ENCODE measurements at places on chromosomes 13 and 19.

DNA sequence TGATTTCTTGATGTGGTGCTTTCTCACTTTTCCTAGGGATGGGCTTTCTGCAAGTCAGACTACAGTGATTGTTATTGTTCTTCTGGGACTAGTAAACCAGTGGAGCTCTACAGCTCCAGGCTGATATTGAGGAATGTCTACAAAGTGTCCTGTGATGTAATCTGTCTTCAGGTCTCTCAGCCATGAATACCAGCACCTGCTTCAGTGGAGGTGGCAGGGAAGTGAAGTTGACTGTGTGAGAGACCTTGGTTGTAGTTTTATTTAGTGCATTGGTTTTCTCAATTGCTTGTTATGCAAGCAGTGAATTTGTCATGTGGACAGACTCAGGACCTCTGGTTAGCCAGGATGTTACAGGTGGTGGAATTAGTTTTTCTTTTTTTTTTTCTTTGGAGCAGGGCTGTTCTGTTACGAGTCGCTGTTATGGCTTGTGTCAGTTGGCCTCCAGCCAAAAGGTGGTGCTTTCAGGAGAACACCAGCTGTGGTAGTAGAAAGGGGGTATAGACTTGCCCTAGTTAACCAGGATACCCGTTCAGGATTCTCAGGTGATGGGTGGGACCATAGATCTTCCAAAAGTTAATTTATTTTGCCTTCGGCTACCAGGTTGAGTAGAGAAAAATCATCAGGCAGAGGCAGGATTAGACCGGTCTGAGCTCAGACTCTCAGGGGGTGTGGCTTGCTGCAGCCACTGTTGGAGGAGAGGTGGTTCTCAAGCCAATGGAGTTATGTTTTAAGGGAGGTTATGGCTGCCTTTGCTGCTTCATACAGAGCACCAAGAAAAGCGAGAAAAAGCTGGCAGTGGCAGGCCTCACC, 11.9 kb upstream of the ZNF675 start:
- no peak for DNase-seq

DNA sequence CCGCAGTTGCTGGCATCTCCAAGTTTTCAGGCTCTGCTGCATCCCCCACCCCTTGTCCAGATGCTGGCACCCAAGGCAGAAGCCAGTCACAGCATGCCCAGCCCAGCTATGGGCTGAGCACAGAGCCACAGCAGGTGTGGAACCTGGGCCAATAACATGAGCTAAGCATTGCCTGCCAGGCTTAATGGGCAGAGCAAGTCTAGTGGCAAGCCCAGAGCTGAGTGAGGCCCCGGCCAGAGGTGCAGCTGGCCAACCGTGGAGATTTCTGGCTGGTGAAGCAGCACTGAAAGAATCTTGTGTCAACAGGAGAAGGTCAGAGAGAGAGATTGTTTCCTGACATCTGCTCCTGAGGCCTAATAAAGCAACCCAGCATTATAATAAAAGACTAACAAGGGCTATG, 111.0 kb downstream of the B3GLCT start:
- no peak for DNase-seq

DNA sequence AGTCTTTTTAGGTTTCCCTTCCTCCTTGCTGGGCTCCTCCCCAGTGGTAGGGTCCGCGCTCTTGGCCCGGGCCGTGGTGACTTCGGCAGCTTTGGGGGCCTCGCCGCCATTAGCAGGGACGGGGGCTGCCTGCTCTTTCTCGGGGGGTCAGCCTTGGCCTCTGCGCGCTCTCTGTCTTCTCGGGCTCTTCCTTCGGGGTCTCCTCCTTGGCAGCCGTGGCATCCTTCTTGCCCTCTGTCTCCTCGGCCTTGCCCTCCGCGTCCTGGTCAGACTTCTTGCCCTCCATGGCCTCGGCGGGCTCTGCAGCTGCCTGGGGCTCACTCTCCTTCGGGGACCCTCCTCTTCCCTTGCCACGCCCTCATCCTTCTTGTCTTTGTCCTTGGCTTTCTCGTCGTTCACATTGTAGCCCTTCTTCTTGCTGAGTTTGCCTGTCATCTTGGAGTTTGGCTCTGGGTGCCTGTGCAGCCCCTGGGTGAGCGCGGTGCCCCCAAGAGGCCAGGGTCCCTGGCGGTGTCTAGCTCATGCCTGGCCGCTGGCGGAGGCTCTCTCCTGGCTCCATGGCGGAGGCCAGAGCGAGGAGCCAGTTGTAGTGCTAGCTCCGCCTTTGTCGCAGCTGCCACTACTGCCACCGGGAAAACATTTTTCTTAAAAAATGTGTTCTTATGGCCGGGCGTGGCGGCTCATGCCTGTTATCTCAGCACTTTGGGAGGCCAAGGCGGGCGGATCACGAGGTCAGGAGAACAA, 283.0 kb upstream of the SGCG start:
- no peak for DNase-seq

DNA sequence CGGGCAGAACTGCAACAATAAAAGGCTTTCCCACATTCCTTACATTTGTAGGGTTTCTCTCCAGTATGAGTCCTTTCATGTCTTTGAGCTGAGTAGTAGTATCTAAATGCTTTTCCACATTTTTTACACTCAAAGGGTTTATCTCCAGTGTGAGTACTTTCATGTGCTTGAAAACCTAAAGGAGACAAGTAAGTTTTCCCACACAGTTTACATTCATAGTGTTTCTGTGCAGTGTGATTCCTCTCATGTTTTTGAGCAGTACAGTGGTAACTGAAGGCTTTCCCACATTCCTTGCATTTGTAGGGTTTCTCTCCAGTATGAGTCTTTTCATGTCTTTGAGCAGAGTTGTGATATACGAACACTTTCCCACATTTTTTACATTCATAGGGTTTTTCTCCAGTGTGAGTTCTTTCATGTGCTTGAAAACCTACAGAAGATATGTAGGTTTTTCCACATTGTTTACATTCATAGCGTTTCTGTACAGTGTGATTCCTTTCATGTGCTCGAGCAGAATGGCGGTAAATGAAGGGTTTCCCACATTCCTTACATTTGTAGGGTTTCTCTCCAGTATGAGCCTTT, 47.0 kb downstream of the ZNF44 start:
- no peak for DNase-seq

DNA sequence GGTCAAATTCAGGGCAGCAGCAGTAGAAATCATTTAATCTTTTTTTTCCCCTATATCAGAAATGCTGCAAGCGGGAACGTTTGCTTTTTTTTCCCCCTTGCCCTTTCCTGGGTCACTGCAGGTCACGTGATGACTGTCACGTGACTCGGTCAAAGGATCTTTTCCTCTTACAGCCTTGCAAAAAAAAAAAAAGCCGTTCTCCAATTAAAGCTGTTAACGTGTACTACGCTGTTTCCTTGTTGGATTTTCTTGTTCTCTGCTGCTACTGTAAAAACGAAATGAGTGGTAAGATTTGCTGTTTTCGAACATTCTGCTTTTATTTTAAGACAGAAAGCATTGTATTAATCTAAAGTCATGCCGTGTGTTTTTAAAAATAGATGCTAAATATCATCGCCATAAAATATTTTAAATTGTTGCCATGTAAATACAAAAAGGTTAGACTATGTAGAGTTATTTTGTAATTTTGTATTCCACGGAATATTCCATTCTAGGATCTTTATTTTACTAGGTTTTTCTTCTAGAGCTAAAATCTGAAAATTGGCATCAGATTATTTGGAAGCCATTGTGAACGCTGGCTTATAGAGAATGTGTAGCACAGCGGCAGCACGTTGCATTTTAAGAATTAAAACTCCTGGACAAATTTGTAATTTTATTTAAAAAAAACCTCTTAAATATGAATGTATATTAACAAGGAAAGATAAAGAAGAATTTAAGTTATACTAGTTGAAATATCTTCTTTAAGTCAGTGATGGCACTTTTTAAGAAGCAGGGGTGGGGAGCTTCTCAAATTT, 109.8 kb upstream of the MLNR start:
- DNase-seq: peak; percentile 89

GRCh38 chr13:109990296-109990695, 203.9 kb upstream of the IRS2 start:
- no peak for DNase-seq

DNA sequence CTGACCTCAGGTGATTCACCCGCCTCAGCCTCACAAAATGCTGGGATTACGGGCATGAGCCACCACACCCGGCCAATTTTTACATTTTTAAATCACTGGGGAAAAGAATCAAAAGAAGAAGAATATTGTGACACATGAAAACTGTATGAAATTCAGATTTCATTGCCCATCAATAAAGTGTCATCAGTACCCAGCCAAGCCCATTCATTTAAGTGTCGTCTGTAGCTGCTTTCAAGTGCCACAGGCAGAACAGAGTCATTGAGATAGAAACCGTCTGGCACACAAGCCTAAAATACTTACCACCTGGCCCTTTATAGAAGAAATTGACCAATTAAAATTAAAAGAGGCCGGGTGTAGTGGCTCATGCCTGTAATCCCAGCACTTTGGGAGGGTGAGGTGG, 15.3 kb downstream of the COLGALT1 start:
- no peak for DNase-seq

GRCh38 chr13:79866436-79866835, 385.5 kb downstream of the NDFIP2 start:
- no peak for DNase-seq

DNA sequence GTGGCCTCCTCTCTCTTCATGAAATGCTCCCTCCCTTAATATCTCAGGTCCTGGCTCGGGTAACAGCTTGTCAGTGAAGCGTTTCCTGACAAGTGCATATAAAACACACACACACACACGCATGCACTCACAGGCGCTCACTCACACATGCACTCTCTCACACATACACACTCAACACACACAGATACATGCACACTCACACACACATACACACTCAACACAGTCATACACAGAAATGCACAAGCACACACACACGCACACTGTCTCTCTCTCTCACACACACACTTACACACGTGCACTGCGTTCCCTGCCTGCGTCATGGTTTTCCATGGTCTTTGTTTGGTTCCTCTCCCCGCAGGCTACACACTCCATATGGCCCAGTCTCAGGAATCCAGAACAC, 344.1 kb downstream of the UQCRFS1 start:
- no peak for DNase-seq

- DNase-seq: no peak
Measured at GRCh38 chr13:89372193-89372592, 1701.0 kb downstream of the SLITRK5 start.

DNA sequence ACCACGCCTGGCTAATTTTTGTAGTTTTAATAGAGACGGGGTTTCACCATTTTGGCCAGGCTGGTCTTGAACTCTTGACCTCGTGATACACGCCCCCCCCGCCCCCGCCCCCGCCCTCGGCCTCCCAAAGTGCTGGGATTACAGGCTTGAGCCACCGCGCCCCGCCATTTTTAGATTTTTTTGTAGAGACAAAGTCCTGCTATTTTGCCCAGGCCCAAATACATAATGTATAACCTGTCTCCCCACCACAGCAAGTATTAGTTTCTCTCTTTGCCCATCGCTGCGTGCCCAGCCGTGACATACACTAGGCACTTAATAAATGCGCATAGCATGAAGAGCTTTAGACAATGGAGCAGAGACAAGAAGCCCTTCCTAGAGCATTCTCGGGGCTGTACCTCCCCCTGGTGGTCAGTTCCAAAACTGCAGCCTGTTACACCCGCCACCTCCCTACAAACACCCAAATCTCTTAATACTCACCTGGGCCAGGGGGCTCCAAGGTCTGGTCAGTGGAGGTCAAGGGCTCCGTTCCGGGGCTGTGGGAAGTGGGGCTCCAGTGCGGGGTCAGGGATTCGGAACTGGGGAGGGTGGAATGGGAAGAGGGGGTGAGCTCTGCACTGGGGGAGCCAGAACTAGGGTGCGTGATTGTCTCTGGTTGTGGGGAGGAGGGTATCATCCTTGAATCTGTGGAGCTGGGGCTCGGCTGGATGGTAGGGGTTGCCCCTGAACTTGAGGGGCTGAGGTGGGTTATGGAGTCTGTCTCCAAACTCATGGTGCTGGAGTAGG, 22.5 kb downstream of the IQCN start:
- DNase-seq: peak; percentile 52

DNA sequence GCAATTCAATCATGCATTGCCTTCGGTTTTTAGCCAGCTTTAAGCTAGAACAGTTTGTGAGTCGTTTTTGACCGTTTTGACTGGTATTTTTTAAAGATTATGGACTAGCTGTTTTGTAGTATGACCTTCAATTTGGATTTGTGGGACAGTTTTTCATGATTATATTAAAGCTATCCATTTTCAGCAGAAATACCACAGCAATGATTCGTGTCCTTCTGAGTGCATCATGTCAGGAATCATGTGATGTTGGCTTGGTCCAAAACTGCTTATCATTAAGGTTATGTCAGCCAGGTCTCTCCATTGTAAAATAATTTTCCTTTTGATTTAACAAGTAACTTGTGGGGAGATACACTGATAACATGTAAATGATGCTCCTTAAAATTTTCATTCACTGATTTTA, 229.0 kb downstream of the POSTN start:
- no peak for DNase-seq

- no peak for DNase-seq
Measured at GRCh38 chr19:35170359-35171061, 16.0 kb downstream of the FXYD5 start.

DNA sequence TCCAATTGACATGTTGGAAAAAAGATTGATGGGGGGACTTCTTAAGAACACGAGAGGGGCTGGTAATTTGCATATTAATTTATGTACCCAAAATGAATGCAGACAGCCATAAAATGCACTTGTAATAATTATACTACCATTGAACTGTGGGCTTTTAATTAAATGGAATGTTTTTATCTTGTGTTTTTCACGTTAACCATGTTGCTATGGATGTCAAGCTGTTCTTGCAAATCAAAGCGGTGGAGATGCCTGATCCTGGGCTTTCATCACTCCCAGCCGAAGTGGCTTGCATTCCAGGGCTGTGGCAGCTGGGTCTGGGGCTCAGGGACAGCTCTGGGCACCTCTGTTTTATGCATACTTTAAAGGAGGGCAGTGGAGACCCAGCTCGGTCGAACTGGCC, 179.4 kb upstream of the TMTC4 start:
- DNase-seq: no peak

DNA sequence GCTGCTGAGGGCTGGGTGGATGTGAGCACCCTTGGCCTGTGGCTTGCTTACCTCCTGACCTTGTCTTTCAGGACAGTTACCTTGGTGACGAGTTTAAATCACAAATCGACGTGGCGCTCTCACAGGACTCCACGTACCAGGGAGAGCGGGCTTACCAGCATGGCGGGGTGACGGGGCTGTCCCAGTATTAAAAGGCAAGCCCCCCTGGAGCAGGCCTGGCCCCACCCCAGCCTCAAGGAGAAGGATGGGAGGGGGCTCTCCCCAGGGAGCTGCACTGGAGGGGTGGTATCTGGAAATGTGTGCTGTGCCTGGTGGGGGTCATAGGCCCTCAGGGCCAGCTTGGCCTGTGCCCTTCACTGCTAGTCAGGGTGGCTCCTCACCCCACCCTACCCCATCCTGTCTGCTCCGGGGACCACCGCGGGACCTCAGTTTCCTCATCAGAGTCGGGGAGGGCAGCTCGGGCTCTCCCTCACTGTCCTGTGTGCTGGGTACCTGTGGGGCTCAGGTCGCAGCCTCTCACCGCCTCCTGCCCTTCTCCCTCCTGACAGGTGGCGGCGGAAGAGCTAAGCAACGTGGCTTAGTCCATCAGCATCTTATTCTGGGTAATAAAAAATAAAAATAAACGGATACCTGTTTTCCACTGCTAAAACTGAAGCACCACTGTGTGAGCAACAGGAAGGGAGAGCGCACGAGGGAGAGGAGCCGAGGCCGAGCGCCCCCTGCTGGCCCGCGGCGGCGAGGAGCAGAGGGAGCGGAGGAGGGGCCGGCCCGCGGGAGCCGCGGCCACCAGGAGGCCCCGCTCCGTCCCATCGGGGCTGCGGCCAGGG, 29.8 kb downstream of the CERS1 start:
- peak; percentile 40 for DNase-seq

GRCh38 chr19:39843919-39844793, 2.0 kb downstream of the FBL start:
- DNase-seq: peak; percentile 60

- no peak for DNase-seq
Measured at GRCh38 chr19:56117376-56117884, 3.7 kb downstream of the ZNF787 start.

GRCh38 chr13:38418286-38418685, 68.6 kb downstream of the UFM1 start:
- DNase-seq: peak; percentile 37

Data from AG10803 (cell line).